Bronchus fibroblast of lung (primary cell): ENCODE measurements at places on chromosomes 2 and 18. TPM values are rescaled to one million over a fixed set of nuclear protein-coding genes. Genes with fewer than 3 reads are reported as not detected.

AMER3 gene
- not detected in 2 replicates for total RNA-seq

CDH7 gene
- total RNA-seq, result not detected in 2 replicates

POMC gene
- 3.1 and 4.0 TPM in 2 replicates for total RNA-seq

UGT1A3 gene
- not detected in 2 replicates for total RNA-seq

SCN7A gene
- total RNA-seq, result 0.74 and 0.84 TPM in 2 replicates

LYG2 gene
- total RNA-seq, result not detected in 2 replicates

EVX2 gene
- total RNA-seq, result not detected in 2 replicates

ALLC gene
- not detected in 2 replicates for total RNA-seq

DSC3 gene
- 0.17 and 0.30 TPM in 2 replicates for total RNA-seq

ANO7 gene
- under 0.01 and 0.30 TPM in 2 replicates for total RNA-seq

CROCC2 gene
- not detected in 2 replicates for total RNA-seq

HOXD12 gene
- total RNA-seq, result not detected in 2 replicates

SERPINB12 gene
- total RNA-seq, result not detected in 2 replicates

PKDCC gene
- 52.9 and 72.8 TPM in 2 replicates for total RNA-seq

SP140L gene
- total RNA-seq, result 4.0 and 4.9 TPM in 2 replicates

CMPK2 gene
- 0.30 and 0.50 TPM in 2 replicates for total RNA-seq

TEKT4 gene
- not detected in 2 replicates for total RNA-seq

REG3A gene
- total RNA-seq, result not detected in 2 replicates

RBM45 gene
- total RNA-seq, result 11.6 and 14.1 TPM in 2 replicates

ANKRD30BL gene
- total RNA-seq, result not detected in 2 replicates

LHCGR gene
- not detected in 2 replicates for total RNA-seq
